HepG2 (cell line): ENCODE measurements at places on chromosomes 5 and 9.

GRCh38 chr5:6450319-6450833 lies 1.7 kb downstream of the UBE2QL1 start:
- DNase-seq, result no peak

- no peak for DNase-seq
Measured at GRCh38 chr5:170268884-170269283, 28.7 kb downstream of the LCP2 start.

DNA sequence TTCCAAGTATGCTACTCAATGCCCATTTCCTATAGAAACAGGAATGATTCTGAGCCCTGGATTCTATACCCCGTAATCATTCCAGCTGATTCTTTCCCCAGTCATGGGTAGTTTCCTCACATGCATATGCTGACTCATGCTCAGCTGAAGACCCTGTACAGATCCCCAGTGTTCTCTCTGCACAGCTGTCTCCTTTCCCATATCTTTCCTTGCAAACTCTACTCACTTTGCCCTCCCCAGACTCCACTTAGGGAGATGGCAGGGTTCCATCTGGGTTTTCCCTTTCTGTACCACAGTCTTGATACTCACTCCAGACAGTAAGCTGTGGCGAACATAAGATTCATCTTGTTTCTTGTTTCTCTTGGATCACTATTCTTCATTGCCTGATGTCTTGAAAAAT lies 357.6 kb downstream of the RAB3C start:
- DNase-seq, result no peak

DNA sequence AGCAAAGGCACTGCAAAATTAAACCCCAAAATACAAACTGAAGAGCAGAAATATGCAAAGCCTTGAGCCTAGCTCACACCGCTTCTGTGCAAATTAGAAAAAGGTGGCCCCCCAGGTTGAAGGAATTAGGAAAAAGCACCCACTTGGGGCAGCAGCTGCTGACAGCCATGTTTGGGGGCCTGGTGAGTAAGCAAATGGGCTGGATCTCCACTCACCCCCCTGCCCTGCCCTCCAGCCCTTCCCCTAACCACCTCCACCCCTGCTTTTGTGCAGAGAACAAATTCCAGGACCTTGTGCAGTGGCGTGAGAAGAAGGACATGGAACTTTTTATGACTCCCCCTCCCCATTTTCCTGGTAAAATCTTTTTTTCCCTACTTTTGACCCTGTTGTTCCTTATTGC lies 92.0 kb upstream of the DNAH5 start:
- no peak for DNase-seq

- DNase-seq, result no peak
Measured at GRCh38 chr5:56112526-56113121, 117.9 kb upstream of the IL6ST start.

GRCh38 chr9:137295849-137296669 lies 6.0 kb downstream of the NRARP start:
- DNase-seq, result no peak

DNA sequence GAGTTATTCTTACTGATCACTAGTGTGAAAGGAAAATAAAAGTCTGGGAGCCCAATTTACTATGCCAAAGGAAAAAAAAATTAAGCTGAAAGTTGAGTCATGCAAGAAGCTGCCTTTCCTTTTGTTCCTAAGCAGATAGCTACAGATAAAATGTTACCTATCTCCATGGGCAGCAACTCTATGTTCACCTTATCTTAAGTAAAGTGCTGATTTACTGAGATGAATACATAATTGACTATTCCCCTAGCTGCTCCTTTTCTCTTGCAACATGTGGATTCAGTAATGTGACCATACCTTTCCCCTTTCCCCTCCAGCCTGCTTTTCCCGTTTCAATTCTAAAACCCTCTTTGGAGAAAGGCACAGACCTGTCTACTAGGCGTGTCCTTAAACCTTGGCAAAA lies 62.7 kb upstream of the NR5A1 start:
- DNase-seq, result no peak

GRCh38 chr5:126236994-126237393 lies 186.2 kb upstream of the GRAMD2B start:
- no peak for DNase-seq

DNA sequence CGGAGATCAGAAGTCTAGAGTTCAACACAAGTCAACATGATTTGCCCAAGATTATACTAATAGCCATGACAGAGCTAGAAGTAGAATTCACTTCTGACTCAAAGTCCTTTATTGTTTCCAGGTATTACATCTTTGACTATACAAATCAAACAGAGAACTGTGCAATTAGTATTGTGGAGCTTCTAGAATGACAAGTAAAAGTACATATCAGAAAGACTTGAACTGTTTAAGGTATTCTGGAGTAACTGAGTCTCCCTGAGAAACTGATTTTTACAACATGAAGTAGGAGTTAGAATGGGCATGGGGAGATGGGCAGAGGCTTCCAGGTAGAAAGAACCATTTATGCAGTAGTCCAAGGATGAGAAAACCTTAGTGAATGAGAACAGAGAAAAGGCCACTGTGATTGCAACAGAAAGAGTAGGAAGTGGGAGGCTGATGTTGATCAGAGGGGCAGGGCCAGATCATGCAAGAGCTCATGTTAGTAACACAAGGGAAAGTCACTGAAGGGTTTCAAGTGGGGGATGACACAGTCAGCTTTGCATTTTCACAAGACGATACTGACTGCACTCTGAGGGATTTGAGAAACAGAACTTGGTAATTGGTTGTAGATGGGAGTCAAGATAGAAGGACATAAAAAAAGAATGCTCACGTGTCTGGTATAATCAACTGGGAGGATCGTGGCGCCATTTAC lies 280.7 kb downstream of the RFX3 start:
- DNase-seq, result no peak

DNA sequence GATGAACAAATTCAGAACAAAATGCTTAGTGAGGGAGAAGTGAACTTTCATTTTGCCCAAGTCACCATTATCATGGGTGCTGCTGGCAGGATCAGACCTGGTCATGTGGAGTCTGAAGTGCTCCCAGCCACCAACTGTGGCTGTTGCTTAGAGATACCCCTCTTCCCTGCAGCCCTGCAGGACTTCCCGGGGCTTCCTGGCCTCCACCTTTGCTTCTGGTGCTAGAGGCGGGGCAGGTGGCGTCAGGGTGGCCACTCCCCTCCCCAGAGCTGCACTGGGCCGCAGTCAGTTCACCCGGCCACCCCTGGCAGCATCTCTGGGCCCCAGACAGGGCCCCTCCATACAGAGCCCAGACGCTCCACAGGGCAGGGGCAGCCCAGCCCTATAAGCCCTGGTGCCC lies 30.0 kb upstream of the SLC12A7 start:
- DNase-seq, result no peak

DNA sequence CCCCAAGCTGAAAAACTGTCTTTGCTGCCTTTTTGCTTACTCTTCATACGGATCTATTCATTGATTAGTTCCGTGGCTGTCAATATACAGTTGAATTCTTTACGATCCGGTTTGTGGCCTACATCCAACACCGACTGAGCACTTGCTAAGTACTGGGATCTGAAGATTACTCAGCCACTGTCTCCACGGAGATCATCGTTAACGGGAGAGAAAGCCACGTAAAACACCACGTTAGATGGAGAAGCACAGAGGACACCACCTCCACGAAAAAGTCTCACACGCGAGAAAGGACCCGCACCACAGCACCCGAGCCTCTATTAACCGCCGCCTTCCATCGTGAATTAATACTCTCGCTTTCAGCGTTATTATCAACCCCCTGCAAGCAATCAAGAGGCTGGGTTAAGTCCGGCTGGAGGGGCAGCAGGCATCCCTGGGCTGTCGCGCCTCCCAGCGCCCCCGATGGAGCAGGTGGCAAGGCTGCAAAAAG lies 650 bp downstream of the ELP1 start:
- no peak for DNase-seq

- no peak for DNase-seq
Measured at GRCh38 chr9:28053096-28053777, 480.0 kb upstream of the C9orf72 start.

DNA sequence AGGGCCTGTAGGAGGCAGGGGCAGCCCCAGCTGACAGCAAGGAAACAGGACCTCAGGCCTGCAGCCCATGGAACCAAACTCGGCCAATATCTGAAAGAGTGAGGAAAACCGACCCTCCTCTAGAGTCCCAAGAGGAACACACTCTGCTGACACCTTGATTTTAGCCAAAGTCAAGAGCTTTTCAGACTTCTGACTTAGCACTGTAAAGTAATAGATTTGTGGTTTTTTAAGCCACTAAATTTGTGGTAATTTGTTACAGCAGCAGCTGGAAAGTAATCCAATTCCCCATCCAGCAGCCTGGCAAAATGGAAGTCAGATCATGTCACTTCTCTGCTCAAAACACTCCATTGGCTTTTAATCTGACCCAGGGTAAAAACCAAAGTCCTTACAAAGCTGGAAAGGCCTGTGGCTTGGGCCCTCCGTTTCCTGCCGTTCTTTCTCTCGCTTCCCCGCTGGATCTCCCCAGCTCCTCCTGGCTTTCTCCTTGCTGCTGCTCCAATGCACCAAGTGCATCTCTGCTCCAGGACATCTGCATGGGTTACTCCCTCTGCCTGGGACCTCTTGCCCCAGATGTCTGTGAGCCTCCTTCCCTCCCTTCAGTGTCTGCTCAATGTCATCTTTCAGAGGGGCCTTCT lies 79.0 kb downstream of the C5orf15 start:
- DNase-seq, result no peak

DNA sequence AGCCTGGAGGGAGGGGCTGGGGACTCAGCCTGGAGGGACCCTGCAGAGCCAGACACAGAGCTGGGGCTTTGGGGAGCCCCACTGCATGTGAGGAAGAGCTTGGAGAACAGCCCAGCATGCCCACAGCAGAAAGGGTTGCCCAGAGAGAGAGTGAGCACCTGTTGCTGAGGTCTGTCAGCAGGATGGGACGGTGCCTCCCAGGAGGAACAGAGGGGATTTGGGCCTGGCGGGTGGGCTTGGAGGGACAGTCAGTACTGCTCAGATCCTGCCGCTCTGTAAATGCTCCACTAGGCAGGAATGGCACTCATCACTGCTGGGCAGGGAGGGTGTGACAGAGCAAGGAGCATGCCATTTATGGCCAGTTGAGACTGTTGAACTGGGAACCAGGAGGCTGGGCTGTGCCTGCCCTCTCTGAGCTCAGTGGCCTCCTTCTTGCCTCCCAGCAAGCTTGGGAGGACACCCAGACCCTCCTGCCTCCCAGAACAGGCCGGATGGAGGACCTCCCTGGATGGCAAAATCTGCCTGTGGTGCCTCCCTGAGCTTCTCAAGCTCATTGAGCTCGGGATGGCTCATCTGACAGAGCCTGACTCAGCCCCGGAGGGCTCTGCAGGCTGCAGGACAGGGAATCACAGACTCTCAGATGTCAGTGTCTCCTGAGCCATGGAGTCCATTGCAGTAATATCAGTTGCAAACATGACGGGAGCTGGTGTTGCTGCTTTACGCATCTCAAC lies 786 bp upstream of the HRCT1 start:
- no peak for DNase-seq

GRCh38 chr9:135961811-135962695 lies 880 bp upstream of the UBAC1 start:
- DNase-seq, result no peak

DNA sequence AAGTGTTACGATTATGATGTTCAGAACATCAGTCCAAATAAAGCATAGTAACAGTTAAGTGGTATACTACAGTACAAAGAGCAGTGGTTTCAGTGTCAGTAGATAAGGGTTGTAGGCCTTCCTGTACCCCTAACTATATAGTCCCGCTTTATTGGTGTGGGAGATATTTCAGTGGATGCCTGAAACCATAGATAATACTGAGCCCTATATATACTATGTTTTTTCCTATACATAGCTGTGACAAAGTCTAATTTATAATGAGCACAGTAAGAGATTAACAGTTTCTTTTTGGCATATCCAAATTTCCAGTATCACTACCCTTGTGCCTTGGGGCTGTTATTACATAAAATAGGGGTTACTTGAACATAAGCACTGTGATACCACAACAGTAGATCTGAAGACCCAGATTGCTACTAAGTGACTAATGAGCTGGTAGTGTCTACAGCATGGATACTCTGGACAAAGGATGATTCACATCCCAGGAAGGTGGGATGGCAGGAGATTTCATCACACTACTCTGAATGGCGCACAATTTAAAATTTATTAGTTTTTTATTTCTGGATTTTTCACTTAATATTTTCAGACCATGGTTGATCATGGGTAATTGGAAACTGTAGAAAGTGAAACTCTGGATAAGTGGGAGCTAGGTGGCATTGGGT lies 119.3 kb downstream of the RPS23 start:
- DNase-seq, result no peak

DNA sequence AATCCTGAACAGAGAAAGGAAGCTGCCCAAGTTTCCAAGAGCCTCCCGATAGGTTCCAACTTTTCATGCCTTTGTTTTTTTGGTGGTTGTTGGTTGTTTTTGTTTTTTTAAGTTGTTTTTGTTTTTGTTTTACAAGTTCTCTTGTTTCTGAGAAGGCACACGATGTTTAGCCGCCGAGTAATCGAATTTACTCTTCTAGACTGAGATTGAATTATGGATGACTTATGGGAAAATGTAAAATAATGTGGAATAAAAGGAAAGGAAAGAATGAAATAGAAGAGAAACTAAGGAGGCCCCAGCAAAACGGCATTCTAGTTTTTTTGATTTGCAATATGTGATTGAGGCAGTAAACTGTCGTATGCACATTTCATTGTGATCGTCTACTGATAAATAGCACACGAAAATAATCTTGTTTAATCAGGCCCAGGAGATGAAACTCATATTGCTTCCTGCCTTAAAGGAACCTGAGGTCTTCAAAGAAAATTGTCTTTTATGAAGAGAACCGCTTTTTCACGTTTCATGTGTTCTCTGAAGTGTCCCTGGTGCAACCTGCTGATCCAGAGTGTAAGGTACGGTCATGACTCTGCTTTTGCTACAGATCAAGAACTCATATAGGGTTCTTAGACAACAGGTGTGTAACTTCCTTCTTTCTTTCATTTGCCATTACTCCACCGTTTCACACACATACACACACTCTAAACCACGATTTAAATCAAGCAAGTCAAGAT lies 1.3 kb upstream of the GNAQ start:
- no peak for DNase-seq

GRCh38 chr5:35862126-35862525 lies 5.4 kb downstream of the IL7R start:
- DNase-seq, result no peak

DNA sequence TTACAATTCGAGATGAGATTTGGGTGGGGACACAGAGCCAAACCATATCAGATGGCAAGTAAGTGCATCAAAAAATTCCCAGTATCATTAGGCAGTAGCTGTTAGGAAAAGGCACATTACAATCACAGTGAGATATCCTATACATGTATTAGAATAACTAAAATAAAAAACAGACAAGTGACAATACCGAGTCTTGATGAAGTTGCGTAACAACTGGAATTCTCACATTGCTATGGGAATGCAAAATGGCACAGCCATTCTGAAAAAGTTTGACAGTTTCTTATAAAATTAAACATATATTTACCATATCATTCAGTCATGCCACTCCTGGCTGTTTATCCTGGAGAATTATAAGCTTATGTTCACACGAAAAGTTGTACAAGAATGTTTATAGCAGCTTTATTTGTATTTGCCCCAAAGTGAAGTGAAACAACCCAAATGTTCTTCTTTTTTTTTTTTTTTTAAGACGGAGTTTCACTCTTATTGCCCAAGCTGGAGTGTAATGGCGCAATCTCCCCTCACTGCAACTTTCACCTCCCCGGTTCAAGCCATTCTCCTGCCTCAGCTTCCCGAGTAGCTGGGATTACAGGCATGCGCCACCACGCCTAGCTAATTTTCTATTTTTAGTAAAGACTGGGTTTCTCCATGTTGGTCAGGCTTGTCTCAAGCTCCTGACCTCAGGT lies 93.1 kb upstream of the TLE1 start:
- no peak for DNase-seq
